T-helper 2 cell (primary cell): ENCODE measurements at places on chromosomes 6 and 20.

- no peak for DNase-seq
These were observed 30.6 kb upstream of the ZBTB24 start for GRCh38 chr6:109513571-109514071.

GRCh38 chr6:26351544-26351953, 13.4 kb upstream of the BTN3A2 start:
- DNase-seq: no peak

GRCh38 chr20:14761903-14762302, 424.5 kb upstream of the FLRT3 start:
- no peak for DNase-seq

GRCh38 chr6:73180763-73181619, 44.3 kb downstream of the KHDC1L start:
- DNase-seq: no peak

DNA sequence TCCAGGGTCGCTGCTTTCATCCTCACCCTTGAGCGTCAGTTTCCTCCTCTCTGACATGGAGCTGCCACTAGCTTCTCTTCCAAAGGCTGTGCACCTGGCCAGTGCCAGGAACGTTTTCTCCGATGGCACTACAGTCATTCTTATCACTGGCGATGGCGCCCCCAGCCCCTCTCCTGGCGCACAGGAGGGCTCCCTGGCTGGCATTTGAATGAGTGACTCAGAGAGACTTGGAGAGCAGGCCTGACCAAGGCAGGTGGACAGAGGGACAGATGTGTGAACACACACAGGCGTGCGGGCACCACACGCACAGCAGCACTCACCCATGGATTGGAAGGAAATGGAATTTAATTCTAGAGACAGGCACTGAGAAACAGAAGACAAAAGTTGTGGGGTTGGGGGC, 77.6 kb downstream of the SRC start:
- DNase-seq: no peak

GRCh38 chr20:15375836-15376235, 1038.4 kb upstream of the FLRT3 start:
- DNase-seq: no peak

DNA sequence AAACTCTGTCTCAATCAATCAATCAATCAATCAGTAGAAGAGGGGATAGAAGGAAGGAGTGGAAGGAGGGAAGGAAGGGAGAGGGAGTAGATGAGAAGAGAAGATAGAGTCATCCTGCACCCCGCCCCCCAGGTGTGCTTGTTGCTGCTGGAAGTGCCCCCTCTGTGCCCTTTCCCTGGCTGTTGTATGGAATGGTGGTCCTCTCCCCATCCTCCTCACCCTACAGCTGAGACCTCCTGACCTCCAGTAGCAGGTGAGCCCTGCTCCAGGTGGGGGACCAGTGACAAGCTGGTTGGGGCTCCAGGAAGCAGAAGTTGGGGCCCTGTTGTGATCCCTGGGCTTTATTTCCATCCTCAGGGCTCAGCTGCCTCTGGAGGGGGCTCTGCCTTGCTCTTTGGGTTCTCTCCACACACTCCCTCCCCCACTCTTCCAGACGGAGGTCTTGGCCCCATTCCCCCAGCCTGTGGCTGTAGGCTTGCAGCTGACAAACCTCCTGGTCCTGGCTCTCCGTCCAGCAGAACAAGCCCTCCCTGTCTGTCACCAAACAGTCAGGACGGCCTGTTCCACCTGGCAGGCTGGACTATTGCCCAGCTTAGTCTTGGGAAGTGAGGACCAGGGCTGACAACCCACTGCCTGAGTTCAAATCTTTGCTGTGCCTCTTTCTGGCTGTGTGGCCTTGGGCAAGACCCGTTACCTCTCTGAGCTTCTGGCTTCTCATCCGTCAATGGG, 26.0 kb upstream of the SCRT2 start:
- no peak for DNase-seq
